AG09319 (cell line): ENCODE measurements at places on chromosomes 2 and 18.

DNA sequence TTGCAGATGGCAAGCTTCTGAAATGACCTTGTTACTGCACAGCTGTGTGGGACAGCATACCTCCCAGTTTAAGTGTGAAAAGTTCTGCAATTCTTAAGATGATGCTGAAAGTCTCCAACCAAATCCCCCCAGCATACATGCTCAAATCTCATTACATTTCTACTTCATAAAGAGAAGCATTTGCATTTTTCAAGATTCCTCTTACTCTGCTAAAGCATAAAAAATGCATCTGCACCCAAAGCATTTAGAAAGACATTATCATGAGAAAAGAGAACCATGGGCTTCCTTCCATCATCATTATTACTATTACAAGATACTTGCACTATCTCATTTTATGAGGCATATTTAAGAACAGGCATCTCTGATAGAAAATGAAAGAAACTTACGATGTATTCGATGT, 236.9 kb upstream of the REV1 start:
- no peak for DNase-seq

DNA sequence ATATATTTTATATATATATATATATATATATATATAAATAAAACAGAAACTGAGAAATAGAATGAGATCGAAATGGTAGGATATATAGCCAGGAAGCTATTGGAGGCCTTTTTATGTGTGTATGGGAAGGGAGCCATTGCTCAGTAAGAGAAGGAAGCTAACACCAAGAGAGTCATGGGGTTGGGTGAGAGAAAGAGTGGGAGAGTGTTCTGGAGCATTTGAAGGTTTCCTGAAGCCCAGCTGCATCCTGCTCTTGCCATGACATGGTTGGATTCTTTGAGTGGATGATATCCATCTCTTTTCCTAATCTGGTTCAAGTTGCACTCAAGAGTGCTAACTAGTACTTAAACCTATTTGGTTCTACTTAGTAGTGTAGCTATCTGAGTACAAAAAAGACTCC, 282.3 kb downstream of the DYSF start:
- DNase-seq: no peak

DNA sequence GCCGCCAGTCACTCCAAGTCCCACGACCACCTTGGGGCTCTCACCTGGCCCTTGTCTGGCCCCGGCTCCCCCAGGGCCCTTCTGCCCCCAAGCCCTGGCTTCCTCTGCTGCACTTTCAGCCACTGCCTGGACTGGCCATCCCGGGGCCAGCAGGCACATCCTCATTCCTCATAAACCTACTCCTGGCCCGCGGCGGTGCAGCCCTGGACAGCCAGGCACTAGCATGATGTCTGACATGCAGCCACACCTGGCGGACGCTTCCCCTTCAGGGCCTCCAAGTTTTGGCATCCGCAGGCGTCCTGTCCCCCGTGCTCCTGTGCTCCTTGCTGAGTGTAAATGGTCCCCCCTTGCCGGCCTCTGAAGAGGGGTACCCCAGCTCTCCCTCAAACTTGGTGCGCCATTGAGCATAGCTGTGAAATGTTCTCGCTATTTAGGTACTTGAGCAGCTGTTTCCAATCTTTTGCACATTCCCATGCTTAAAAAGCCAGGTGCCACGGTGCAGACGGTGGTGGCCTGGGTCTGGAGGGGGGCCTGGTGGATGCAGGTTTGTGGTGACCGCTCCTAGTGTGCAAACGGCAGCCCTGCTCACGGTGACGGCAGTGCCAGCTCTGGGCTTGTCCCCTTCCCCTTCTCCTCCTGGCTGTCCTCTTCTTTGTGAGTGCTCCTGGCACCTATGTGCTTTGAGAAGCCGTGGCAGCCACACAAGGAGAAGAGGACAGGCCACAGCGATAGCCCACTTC, 123.8 kb downstream of the MBP start:
- no peak for DNase-seq

DNA sequence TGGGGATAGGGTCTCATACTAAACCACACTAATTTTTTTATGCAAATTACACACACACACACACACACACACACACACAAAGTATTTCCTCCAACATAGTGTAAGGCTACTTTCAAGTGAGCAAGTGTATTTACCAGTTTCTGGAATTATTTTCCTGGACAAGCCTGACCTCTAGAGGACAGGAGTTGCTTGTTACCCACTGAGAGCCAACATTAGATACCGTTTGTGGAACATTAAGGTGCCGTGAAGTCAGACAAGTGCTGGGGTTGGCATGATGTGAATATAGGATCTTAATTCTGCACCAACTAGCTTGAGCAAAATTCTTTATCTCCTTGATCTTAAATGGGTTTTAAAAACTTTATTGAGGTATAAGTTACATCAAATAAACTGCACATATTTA, 39.3 kb upstream of the SERPINB2 start:
- DNase-seq: peak; percentile 23

DNA sequence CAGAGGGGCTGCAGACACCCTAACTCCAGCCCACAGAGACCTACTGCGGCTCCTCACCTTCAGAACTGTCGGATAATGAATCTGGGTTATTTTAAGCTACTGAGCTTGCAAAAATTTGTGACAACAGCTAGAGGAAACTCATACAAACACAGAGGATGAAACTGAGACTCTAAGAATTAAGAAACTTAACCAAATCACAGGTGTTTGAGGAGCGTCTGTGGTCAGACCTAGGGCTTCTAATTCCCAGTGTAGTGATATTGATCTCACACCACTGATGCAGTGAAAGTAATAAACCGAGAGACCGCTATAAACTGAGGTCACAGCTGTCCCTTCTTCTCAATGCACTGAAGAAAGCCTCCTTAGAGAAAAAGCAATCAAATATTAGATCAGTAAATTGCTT, 110.1 kb downstream of the RGPD3 start:
- DNase-seq: no peak

DNA sequence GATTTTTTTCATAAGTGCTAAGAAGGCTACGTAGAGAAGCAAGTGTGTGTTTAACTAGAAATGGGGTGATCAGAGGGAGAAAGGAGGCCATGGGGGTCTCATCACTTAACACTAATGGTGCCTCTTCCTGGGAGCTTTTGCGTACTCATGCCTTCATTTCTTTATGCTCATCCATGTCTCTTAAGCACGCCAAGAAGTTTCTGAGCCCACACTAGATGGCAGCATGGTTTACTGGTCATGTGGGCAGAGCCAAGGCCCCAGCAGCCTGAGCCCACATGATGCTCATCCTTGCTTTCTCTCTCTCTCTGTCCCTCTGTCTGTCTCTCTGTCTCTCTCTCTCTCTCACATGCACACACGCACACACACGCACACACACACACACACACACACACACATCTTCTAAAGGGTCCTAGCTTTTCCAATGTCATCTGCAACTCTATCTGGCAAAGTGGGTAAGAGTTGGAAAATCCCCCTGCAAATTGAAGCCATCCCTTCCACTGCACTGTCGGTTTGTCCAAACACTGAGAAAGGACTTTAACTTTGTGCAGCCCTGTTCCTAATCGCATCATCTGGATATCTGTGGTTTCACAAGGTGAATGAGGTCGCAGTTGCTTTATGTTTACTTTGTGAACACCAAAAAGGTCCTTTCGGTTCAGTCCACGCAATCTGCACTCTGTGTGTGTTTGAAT, 137.1 kb upstream of the CCDC68 start:
- DNase-seq: peak; percentile 46
